Osteocyte (in vitro differentiated cells): ENCODE measurements at places on chromosomes 5 and 9. TPM values are rescaled to one million over a fixed set of nuclear protein-coding genes. Genes with fewer than 3 reads are reported as not detected.

The SPINK13 gene
- not detected in 2 replicates for total RNA-seq

The PCDHGB4 gene
- total RNA-seq, result 10.8 and 11.9 TPM in 2 replicates

The PTPA gene
- total RNA-seq, result 140 and 150 TPM in 2 replicates

The FCHO2 gene
- 41.5 and 48.0 TPM in 2 replicates for total RNA-seq
